Kidney glomerular epithelial cell (primary cell): ENCODE measurements at places on chromosomes 5 and 9.

- DNase-seq = no peak
Observed at GRCh38 chr9:85009251-85009650, 339.7 kb downstream of the NTRK2 start.

DNA sequence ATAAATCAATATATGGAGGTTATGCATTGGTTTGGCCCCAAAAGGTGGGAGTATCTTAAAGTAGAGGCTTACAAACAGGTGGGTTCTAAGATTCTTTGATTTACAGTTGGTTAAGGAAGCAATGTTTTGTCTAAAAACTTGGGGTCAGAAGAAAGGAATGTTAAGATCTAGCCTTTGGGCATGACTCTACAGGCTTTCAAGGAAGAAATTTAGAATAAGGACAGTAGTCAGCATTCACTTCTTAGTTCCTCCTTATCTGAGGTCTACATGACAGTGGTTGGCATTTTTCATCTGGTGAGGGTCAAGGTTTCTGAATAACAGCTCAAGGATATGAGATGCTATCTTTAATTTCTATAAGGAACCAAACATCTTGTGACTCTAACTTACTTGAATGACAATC lies 122.8 kb downstream of the CAMK4 start:
- DNase-seq = no peak

- no peak for DNase-seq
Observed at GRCh38 chr9:124513376-124513994, 6.3 kb upstream of the NR5A1 start.

DNA sequence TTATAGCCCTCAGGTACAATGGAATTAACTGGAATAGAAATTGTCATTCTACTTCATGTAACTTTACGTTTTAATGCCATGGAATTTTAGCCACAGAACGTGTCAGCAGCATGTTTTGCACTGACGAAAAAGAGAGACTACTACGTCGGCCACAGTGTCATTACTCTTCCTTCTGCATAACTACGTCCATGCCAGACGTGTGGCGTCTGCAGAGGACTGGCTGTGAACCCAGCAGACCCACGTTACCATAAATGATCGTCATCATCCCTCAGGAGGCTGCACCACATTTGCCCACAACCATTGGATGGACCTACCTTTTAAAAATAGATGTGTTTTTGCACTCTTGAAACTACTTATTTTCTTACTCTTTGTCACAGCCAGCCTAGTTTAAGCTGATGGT lies 63.8 kb upstream of the ATG10 start:
- DNase-seq = no peak

GRCh38 chr5:118891252-118891651 lies 97.1 kb downstream of the DTWD2 start:
- DNase-seq = no peak

GRCh38 chr9:74887041-74887980 lies at the start of gene TRPM6:
TRPM6 (minus strand) TSS chr9:74887921; CDS start chr9:74887856, 65 bp downstream.
- peak; percentile 46 for DNase-seq

- no peak for DNase-seq
Observed at GRCh38 chr5:133154274-133155075, 102.7 kb downstream of the HSPA4 start.

- peak; percentile 69 for DNase-seq
Observed at GRCh38 chr9:31799953-31800609, 584.4 kb upstream of the ACO1 start.

GRCh38 chr9:12666813-12667212 lies 26.4 kb upstream of the TYRP1 start:
- DNase-seq = no peak

DNA sequence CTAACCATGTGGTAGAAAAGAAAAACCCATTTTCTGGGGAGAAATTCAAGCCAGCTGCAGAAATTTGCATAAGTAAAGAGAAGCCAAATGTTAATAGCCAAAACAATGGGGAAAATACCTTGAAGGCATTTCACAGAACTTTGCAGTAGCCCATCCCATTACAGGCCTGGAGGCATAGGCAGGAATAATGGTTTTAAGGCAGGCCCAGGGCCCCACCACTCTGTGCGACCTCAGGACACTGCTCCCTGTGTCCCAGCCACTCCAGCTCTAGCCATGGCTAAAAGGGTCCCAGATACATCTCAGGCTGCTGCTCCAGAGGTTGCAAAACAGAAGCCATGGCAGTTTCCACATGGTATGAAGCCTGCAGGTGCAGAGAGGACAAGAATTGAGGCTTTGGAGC lies 253.3 kb downstream of the CTNND2 start:
- DNase-seq = no peak

DNA sequence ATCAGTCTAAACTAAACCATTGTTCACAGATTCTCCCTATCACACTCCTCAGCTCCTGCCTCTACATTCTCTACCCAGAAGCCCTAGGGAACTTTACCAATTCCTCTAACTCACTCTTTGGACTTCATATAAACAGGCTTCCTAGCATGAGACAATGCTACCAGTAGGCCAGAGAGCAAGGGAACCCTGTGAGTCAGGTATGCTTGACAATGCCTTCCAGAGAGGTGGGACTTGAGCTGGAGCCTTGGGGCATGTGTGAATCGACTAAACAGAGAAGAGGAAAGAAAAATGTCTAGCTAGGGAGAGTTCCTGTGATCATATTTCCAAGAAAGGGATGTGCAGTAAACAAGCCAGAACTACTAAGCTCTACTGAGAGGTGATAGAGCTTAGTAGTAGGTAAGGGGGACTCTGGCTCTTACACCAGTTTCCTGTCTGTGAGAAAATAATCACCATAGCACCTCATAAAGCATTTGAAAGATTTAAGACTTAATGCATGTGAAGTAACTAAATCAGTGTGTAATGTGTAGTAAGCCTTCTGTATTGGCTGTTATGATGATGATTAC lies 6.4 kb upstream of the RFK start:
- DNase-seq = peak; percentile 14

DNA sequence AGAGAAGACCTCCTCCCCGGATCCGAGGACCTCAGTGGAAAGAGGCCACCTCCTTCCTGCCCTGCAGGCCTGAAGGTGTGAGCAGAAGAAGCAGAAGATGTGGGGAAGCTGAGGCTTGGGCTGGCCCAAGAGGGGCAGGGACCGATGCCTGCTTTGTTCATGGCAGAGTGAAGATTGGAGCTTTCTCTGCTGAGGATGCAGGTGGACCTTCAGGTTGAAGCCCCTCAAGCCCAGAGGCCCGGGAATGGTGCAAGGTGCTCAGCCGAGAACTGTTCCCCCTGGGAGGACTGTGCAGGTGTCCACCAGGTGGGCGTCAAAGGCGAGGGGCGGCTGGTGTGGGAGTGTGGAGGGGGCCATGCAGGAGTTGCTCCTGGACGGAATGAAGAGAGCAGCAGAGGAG lies 277.9 kb upstream of the IRX2 start:
- no peak for DNase-seq

- no peak for DNase-seq
Observed at GRCh38 chr5:43042626-43043399, 2.7 kb upstream of the ANXA2R start.

DNA sequence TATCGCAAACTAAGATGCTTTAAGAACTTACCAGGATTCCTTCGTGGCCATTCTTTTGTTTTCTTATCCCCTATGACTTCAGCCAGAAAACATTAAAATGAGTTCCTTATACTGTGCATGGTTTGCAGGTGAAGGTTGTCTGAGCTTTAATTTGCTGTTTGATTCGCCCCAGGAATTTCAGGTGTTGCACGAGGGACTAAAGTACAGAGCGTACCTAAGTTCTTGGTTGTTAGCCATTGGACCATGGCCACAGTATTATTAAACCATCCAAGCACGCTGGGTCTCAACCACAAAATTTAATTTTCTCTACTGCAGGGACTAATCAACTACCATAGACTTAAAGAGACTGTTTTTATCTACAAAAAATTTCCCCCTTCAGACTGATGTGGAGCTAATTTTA lies 208.4 kb upstream of the MPDZ start:
- no peak for DNase-seq

DNA sequence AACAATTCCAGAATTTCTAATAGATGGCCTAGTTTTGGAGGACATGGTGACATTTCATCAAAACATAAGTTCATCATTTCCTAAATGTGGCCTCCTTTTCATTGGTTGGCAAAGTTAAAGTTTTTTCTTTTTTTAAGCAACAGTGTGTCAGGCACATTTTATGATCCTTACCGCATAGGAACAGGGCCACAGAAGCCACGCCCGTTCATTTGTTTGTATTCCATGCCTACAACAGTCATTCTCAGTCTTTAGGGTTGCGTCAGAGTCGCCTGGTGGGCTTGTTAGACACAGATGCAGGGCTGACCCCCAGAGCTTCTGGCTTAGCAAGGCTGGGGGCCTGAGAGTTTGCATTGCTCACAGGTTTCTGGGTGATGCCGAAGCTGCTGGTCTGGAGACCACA lies 130.2 kb downstream of the HSD17B3 start:
- no peak for DNase-seq

DNA sequence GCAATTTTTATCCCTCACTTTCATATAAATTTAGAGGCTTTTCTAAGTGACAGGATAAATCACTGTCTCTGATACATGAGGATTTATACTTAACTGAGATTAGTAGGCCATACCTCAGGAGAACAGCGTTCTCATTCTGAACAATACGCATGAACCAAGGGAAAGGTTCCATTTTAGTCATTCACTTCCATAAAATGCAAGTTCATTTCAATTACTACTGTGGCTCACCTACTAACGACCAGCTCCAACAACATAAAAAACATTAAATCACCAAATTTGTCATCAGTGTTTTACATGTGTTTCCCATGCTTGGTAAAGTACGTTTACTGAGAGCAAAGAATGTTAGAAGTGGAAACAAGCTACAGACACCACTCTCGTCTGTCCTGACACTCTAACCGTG lies 67.4 kb downstream of the EFNA5 start:
- DNase-seq = no peak

DNA sequence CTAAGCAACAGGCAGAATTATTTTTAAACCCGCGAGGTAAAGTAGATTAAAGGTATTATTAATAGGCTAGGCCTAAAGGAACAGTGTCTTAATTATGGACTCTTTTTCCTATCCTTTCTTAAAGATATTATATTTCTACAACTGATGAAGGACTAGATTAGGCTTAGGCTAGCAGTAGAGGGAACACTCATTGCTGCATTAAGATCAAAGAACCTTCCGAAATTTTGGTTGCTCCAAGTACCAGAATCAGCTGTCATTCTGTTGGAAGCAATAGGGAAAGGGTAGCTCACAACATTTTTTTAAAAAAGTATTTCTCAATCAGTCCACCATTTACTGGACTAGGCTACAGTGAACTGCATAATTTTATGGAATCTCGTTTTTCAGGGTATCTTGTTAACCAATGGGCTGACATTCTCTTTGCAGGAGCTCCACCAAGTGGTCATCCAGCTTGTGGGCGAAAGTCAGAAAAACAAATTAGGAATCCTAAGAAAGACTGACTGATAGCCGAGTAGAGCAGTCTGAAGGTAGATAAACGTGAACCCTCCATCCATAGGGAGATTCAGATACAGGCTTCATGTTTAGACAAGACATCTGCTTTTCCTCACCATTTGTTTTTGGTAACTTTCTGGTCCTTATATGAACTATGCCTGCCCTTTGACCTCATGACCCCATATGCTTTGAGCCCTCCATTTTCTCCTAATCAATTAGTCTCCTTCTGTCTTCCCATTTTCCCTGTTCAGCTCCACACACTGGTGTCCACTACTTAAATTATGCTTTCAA lies 103.6 kb upstream of the CHD1 start:
- DNase-seq = peak; percentile 70

DNA sequence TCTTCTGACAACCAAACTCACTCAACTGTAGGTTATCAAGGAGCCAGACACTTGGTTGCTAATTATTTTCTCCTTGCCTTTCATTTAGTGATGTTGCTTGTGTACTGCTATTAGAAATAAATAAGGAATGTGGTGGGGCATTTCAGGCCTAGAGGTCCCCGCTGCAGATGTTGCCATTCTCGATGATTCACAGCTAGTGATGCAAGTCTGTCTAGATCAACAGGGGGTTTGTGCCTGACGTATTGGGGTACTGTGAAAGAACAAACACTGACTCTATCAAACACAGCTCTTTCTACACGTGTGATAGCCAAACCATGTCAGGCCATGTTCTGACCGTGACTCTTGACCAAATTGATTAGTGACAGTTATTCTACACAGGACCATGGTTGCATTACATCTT lies 144.7 kb downstream of the OSTF1 start:
- DNase-seq = no peak

- no peak for DNase-seq
Observed at GRCh38 chr5:179378441-179379271, 33.4 kb upstream of the ADAMTS2 start.

- no peak for DNase-seq
Observed at GRCh38 chr5:76000582-76000981, 82.6 kb upstream of the SV2C start.

GRCh38 chr5:25891691-25892090 lies 1146.7 kb downstream of the CDH9 start:
- peak; percentile 8 for DNase-seq

DNA sequence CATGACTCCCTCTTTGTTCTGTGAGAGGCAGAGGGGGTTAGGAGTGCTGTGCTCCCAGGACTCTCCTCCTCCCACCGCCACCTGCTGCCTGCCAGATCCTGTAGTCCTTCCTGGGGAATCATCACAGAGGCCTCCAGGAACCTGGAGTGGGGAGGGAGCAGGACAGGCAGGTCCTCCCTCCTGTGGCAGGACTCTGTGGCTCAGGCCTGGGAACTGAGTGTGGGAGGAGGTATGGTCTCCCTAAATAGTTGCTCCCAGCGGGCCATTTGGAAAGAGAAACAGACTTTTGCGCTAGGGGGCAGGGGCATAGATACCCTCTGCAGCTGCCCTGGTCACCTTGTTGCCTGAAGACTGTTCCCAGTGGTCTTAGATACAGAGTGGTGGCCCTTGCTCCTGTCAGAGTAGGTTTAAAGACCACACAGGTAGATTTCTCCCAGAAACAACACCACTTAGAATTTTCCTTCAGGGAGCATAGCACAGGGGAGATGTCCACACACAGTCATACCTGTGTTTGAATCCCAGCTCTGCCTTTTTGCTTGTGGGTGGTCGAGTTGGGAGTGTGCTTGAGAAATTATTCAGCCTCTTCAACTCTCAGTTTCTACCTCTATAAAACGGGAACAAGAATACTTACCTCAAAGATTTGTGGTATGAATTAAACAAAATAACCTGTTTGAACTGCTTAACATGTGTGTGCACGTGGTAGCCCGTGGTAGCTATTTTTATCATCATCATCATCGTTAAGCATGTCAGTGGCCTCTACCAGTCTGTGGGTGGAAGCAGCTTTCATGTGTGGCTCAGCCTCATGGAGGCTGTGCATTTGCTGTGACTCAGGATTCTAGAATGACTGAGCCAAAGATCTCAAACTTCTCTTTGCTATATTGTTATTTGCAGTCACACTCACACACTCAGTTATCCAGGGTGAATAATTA lies 55.8 kb downstream of the SLC22A5 start:
- peak; percentile 33 for DNase-seq

DNA sequence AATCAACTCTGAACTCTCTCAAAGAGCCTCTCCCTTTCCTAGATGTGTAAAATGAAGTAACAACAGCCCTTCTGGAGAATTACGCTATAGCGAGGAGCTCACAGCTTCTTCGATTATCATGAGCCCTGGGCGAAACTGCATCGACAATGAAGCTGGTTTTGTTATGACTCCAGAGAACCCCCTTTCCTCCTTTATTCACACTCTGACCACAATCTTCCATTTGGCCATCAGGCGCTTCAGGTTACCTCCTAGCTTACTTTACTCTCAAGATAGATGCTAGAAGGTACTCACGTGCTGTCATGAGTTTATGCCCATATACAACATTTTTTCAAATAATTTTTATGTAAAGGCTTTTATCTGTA lies 362.7 kb upstream of the RFX3 start:
- no peak for DNase-seq

GRCh38 chr9:7433508-7434292 lies 365.9 kb downstream of the DMAC1 start:
- DNase-seq = no peak

GRCh38 chr9:120928483-120929228 lies 2.1 kb upstream of the TRAF1 start:
- DNase-seq = peak; percentile 24

- no peak for DNase-seq
Observed at GRCh38 chr9:98795295-98795955, 930 bp downstream of the ANKS6 start.
